ENCODE measurements at places on chromosomes 7 and 10. TPM values are rescaled to one million over a fixed set of nuclear protein-coding genes. Genes with fewer than 3 reads are reported as not detected.

The HOXA11 gene
- not detected for total RNA-seq

The MYO3A gene
- total RNA-seq = not detected

GRCh38 chr7:109879287-109879828, 1211.6 kb upstream of the LRRN3 start:
- no peak overlapping the region for H3K27ac ChIP-seq
- no peak for DNase-seq
- no peaks in the 10 kb centered on the region for H3K36me3 ChIP-seq
- no peaks in the 10 kb centered on the region for H3K27me3 ChIP-seq

DNA sequence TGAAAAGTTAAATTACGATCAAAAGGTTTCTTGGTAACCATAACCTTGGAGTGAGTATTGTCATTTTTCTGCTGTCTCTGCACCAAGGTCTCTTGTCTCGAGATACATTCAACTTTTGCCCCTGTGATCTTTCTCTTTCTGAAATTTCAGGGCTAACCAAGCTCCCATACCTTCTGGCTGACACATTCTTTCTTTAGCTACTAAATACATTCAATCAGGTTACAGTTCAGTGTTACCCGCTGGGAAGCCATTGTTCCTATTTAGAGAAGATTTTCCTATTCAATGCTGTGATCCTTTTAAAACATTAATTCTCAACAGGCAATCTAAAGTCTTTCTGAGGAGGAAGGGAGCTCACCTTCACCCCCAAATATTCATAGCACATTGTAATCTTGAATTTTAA, 22.9 kb upstream of the DMTF1 start:
- no peak for DNase-seq
- H3K27ac ChIP-seq = no peak overlapping the region
- no peak overlapping the region for H3K4me3 ChIP-seq
- peaks cover 10% of the 10 kb centered on the region for H3K27me3 ChIP-seq
- H3K36me3 ChIP-seq = no peaks in the 10 kb centered on the region

DNA sequence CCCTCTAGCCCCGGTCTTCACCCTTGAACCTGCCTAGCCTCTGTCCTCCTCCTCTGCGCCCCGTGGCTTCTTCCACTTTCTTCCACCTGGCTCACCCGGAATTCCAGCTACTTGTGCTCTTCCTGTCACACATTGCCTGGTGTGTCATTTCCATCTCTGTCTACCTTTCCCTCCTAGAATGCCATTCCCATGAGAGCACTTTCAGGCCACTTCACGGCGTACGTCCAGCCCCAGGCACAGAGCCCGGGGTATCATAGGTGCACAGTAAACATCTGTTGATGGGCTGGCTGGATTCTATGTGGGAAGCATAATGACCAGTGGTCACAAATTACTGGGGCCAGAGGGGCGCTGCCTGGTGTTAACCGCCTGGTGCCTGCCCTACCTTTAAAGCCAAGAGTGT, 161.3 kb downstream of the CUX1 start:
- H3K27ac ChIP-seq = no peak overlapping the region
- peaks cover 5% of the 10 kb centered on the region for H3K36me3 ChIP-seq
- no peak for DNase-seq
- no peak overlapping the region for H3K4me3 ChIP-seq
- H3K4me1 ChIP-seq = peaks cover 11% of the 10 kb centered on the region

DNA sequence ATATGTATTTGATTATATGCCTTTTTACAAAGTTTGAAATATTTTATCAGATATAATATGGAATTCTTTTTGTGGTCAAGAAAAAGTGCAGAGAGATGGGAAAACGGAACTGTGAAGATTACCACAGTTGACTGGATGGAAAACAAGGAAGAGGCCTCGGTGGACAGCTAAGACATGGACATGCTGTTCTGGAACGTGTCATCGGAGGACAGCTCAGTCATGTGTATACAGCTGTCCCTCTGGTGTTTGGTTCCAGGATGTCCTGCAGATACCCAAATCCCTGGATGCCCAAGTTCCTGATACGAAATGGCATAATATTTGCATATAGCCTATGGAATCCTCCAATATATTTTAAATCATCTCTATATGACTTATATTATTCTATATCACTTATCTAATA, 49.4 kb downstream of the TRIL start:
- no peaks in the 10 kb centered on the region for H3K36me3 ChIP-seq
- no peak overlapping the region for H3K27ac ChIP-seq
- H3K4me1 ChIP-seq = no peaks in the 10 kb centered on the region
- H3K4me3 ChIP-seq = no peak overlapping the region
- H3K27me3 ChIP-seq = peaks cover 10% of the 10 kb centered on the region

GRCh38 chr10:63798599-63799498, 277.6 kb downstream of the REEP3 start:
- no peaks in the 10 kb centered on the region for H3K36me3 ChIP-seq
- peaks cover 7% of the 10 kb centered on the region for H3K4me1 ChIP-seq
- peak; percentile 10 for DNase-seq
- H3K4me3 ChIP-seq = no peak overlapping the region
- H3K27ac ChIP-seq = no peak overlapping the region

DNA sequence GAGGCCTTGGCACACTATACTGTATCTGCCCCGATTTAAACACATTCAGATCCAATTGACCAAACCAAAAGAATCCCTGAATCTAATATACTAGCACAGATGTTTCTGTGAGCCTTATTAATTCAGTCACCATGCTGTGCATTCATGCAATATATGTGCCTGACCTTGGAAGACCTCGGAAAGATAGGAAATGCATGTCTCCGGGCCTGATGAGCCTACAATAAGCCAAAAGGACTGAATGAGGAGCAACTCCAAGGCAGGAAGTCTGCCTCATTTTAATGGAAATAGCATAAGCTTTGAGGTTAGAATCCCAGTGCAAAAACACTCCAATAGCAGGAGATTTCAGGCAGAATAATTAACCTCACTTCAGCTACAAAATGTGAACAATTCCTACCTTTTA, 316.7 kb downstream of the LRRTM3 start:
- H3K4me3 ChIP-seq = no peak overlapping the region
- no peaks in the 10 kb centered on the region for H3K36me3 ChIP-seq
- H3K27me3 ChIP-seq = peaks cover 2% of the 10 kb centered on the region
- H3K27ac ChIP-seq = no peak overlapping the region
- DNase-seq = no peak

DNA sequence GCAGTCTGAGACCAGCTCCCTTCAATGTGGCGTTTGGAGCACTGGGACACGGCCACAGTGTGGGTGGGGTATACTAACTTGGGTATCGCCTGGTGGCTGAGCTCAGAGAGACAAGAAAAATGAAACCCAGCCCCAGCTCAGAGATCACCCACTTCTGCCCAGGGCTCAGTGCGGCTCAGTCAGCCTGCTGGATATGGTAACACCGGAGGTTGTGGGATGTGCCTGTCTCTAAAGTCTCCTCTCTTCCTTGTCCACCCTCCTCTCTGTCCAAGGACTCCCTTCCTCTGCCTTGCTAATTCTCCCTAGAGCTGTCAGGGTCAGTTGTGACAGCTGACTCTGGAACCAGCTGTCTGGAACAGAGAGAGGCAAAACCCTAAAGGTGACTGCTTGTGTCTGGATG, 149.1 kb downstream of the PTPN20 start:
- peaks cover 1% of the 10 kb centered on the region for H3K4me1 ChIP-seq
- no peak for DNase-seq
- no peaks in the 10 kb centered on the region for H3K36me3 ChIP-seq
- H3K27me3 ChIP-seq = no peaks in the 10 kb centered on the region

All from activated CD4-positive, alpha-beta T cell treated with anti-CD3 and anti-CD28 coated beads for 36 hours (primary cell).